ENCODE measurements at places on chromosomes 5 and 9. TPM values are rescaled to one million over a fixed set of nuclear protein-coding genes. Genes with fewer than 3 reads are reported as not detected.

GRCh38 chr5:92309336-92309991, 926.3 kb upstream of the ARRDC3 start:
- DNase-seq = no peak

DNA sequence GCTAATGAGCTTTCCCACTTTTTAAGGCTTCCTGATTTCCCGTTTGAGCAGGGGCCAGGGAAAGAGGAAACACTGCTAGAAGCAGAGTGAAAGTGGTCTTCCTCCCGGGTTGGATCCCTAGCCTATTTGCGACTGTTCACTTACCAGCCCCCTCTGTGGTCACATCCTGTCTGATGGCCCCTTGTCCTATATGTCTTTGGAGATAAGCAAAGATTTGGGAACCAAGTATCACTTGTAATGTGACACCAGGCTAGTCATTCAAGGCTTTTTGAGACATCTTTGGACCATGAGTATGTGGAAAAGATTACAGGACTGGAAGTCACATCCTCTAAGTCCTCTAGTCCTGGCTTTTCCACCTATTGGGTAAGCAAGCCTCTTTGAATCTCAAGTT, 6.1 kb downstream of the DNAJB5 start:
- no peak for DNase-seq

GRCh38 chr5:115842089-115842935, 577 bp downstream of the AP3S1 start:
- peak; percentile 93 for DNase-seq

GRCh38 chr9:107810461-107810961, 320.9 kb upstream of the KLF4 start:
- DNase-seq = no peak

DNA sequence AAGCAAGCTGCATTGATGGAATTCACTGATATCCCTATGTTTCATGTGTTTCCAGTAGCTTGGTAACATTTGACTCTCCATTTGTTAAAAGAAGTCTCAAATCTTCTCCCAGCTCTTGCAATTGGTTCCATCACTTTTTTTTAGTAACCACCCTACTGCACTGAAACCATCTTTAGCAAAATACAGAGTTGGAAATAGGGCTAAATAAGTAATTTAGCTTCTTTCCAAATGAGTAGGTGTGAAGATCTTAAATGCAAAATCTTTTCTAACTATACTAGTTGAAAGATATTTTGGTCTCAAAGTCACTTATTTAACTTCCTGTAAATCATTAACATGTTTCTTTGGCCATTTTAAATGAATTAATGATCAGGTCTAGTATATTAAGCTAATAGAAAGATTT, 138.1 kb downstream of the DIRAS2 start:
- DNase-seq = no peak

GRCh38 chr5:173624282-173624681, 7.8 kb upstream of the BOD1 start:
- peak; percentile 35 for DNase-seq

- DNase-seq = no peak
These were observed 114.5 kb upstream of the SLC1A3 start for GRCh38 chr5:36491856-36492255.

DNA sequence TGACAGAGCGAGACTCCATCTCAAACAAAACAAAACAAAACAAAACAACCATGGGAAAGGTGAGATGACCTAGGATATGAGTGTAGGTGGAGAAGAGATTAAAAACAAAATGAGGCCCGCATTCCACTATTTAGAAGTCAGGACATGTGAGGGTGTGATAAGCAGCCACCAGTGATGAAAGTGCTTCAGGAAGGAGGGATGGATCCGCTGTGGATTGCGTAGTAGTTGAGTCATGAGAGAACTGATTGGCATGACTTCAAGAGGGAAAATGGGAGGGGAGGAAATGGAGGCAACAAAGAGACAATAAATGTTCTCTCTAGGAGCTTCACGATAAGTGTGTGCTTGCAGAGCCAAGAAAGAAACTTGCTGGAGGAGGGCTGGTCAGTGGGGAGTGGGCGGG, 367.6 kb downstream of the ARL15 start:
- DNase-seq = no peak

DNA sequence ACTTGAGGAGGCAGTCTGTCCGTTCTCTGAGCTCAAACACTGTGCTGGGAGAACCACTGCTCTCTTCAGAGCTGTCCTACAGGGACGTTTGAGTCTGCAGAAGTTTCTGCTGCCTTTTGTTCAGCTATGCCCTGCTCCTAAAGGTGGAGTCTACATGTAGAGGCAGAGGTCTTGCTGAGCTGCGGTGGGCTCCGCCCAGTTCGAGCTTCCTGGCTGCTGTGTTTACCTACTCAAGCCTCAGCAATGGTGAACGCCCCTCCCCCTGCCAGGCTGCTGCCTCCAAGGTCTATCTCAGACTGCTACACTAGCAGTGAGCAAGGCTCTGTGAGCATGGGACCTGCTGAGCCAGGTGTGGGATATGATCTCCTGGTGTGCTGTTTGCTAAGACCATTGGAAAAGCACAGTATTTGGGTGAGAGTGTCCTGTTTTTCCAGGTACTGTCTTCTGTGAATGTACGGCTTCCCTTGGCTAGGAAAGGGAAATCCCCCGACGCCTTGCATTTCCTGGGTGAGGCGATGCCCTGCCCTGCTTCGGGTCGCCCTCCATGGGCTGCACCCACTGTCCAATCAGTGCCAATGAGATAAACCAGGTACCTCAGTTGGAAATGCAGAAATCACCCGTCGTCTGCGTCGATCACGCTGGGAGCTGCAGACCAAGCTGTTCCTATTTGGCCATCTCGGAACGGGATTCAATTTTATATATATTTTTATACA, 58.5 kb downstream of the CNTRL start:
- no peak for DNase-seq

DNA sequence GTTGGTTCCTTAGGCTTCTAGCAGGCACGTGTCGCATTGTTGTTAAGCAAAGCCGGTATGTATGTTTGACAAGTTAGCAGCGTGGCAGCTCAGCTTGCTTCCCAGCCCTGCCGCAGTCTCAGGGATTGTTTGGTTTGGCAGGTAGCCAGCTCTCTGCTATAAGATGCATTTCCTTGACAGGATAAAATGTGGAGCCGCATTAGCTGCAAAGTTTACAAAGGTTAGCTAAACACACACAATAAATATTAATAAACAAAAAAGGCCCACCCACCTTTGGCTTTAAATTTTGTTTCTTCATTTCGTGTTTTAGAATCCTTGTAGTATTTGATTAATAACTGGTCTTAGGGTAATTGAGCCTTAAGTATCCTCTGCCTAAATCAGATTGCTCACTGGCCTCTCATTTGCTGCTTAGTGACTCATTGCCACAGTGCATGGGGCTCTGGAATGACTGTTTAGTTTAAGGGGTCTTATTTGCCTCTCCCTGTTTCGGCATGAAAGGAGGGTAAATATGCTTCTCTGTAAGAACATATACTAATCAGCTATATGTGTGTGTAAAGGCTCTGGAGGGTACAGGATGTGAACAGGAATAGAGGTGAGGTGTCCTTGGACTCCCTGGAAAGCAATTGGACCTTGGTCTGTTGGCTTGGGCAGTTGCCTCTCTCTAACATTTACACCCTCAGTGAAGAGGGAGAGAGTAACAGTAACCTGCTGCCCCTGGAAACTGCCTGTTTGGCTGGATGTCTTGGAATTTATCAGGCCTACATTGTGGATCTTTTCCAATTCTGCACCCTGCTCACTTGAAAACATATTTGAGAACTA, 122.0 kb downstream of the GDNF start:
- DNase-seq = peak; percentile 89

- DNase-seq = no peak
These were observed 14.3 kb downstream of the WNK2 start for GRCh38 chr9:93198117-93198837.

DNA sequence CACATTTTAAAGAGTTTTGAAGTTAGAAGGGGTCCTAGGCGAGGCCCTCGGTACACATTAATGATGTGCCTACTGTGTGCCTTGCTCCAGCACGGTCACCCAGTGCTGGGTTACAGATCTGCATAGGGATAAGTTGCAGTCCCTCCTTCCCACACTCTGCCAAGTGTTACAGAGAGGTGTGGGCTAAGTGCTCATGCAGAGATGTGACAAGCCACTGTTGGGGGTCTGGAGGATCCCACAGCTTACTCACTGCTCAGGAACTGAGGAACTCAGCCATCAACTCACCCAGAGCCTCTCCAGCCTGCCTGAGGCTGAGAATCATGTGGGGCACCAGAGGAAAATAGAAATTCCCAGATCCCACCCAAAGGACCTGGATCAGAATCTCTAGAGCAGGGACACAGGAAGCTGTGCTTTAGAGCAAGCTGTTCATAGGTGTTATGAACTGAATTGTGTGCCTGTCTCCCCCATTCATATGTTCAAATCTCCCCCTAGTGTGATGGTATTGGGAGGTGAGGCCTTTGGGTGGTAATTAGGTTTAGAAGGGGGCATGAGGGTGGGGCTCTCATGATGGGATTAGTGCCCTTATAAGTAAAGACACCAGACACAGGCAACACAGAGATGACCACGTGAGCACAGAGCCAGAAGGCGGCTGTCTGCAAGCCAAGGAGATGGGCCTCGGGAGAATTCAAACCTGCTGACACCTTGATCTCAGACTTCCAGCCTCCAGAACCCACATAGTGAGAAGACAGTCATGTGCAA, 164.1 kb downstream of the HSD17B3 start:
- no peak for DNase-seq

DNA sequence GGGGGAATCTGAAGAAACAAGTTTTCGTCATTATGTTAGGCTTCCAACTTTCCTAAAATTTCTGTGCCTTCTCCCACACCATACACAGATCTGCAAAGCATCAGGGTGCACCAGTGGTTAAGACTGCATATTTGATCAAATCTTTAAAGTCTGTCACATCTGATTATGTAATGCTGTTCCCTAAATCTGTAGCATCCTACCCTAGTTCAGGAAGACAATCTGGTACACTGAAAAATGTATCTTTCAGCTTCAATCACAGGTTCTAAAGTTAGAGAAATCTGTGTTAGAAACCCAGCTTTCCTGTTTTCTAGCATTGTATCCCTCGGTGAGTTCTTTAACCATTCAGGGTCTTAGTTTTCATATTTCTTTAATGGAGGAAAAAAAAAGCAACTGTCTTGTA, 3.9 kb downstream of the SSBP2 start:
- no peak for DNase-seq

GRCh38 chr5:151174612-151175101, 17.1 kb upstream of the ANXA6 start:
- DNase-seq = no peak

GRCh38 chr9:23538067-23538402, 288.0 kb downstream of the ELAVL2 start:
- DNase-seq = no peak

GRCh38 chr5:151240924-151241635, 11.9 kb upstream of the GM2A start:
- no peak for DNase-seq

- no peak for DNase-seq
These were observed 311.9 kb upstream of the PIK3R1 start for GRCh38 chr5:67903656-67904055.

DNA sequence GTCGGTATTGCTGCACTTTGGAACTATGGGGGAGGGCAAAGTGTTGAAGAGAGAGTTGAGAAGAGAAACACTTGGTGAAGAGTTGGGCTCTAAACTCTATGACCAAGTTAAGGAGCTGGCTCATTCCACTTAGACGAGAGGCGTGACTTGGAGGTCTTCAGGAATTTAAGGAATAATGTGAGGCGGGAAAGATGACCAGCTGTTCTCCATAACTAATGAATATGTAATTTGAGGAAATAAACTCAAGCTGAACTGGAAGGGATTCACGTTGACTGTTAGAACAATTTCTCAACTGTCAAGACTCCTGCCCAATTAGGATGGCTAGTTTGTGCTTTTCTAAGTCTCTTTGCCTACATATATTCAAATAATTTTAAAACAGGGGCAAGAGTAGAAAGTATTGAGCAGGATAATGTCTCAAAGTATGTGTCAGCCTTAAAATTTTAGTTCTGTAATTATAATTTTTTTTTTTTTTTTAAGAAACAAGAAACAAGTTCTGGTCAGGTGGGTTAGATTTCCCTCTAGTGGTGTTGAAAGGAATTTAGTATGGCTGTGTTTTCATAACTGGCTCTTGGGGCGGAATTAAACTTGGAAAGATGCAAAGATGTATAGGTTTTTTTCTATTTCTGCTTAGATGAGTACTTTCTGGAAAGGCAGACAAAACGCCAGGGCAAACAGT, 33.4 kb downstream of the TMEM252 start:
- no peak for DNase-seq

DNA sequence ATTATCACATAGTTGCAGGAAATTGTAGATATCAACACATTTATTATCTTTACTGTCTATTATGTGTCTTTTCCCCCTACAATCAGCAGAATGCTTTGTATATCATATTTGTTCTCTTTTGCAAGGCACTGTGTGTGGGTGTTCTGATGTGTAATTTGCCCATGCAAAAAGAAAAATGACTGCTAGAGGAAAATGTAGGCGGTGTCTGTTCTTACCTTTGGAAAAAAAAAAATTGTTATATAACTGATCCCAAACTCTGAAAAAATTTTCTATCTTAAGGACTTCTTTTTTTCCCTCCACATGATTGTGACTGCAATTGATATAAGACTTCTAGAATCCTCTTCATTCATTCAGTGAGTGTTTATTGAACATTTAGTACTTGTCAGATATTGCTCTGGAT, 24.5 kb downstream of the MRPS30 start:
- no peak for DNase-seq

GRCh38 chr9:2016408-2017330, 1.5 kb downstream of the SMARCA2 start:
- peak; percentile 94 for DNase-seq

DNA sequence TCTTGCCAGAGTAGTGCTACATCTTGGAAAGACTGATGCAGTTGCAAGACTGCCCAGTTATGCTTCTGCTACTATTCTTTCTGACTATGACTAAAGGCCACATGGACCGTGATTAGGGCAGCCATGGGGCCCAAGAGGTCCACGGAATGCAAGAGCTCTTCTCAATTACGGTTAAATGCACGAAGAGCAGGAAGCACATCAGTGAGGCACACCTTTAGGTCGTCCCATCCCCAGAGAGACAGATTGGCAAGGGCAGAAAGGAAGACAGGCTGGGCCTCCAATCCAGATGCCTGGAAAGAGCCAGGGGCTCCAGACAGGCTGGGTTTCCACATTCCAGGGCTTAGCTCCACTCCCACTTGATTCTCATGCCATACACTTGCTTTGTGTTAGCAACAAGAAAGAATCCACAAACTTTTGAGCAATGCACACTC, 132.3 kb upstream of the SLIT3 start:
- no peak for DNase-seq

DNA sequence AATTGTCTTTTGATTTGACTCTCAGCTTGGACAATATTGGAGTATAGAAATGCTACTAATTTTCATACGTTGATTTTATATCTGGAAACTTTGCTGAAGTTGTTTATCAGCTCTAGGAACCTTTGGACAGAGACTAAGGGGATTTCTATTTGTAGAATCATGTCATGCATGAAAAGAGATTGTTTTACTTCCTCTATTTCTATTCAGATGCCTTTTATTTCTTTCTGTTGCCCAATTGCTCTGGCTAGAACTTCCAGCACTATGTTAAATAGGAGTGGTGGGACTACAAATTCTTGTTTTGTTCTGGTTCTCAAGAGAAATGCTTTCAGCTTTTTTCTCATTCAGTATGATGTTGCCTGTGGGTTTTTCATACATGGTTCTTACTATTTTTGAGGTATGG, 112.8 kb upstream of the CDH12 start:
- no peak for DNase-seq

The TMEM232 gene
- polyA plus RNA-seq = 4.8 TPM

The ANKRD31 gene
- polyA plus RNA-seq = 0.17 TPM

The POU4F3 gene
- not detected for polyA plus RNA-seq

The ANGPTL2 gene
- 4.3 TPM for polyA plus RNA-seq

The KCNV2 gene
- not detected for polyA plus RNA-seq

The AGXT2 gene
- 215 TPM for polyA plus RNA-seq

The ACO1 gene
- polyA plus RNA-seq = 70.5 TPM
